AG04449 (cell line): ENCODE measurements at places on chromosomes 5 and 9.

- DNase-seq: no peak
Observed at GRCh38 chr9:120688758-120689157, 25.5 kb downstream of the MEGF9 start.

DNA sequence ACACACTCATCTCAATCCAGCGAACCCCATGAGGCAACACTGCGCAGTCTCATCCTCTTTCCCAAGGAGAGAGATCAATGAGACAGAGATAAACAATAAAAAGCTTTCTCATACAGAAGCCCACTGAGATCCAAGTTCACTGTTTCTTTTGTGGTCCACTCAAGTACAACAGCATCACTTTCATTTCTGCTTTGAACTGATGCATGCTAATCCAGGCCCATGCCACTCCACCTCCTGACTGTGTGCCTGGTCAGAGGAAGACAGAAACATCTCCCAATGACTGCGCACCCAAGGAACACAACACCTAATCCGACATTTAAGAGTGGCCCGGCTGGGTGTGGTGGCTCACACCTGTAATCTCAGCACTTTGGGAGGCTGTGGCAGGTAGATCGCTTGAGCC is 104.0 kb downstream of the SERINC5 start:
- no peak for DNase-seq

DNA sequence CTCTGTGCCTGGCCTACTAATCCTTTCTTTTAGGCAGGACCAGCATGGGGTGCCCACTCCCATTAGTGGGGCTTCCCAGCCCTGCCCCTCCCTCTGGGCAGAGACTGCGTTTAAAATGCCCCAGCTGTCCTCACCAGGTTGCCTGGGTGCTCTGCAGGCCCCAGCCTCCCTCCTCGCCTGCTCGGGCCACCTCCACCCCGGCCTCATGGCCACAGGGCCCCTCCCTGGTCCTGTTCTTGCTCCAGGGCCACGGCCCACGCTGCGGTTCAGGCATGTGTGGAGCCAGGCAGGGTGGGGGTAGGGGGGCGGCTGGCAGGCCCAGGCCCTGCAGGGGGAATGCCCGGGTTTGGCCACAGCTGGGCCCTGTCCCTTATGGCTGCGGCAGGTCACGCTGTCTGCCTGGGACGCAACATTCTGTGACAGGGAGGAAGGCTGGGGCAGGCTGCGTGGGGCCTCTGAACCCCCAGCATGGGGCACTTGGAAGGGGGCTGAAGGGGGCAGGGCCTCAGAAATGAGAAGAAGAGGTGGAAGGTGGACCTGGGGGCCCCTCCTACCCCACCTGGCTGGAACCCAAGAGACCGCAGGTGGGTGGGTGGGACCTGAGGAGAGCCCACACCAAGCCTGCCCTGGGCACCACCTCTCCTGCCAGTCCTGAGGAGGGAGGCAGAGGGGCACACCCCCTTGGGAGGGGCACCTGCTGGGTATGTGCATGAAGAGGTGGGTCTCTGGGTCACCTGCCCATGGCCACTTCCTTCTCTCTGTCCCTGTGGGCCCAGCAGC is at the start of gene LCN12:
TSS of gene LCN12 (plus strand) at position 733 of the 780 bp plus-strand sequence. CDS start 55 bp downstream, outside the sequence.
- no peak for DNase-seq

- no peak for DNase-seq
Observed at GRCh38 chr9:86960938-86961337, 13.6 kb upstream of the GAS1 start.

GRCh38 chr5:81533629-81534405 is 139.9 kb upstream of the ACOT12 start:
- no peak for DNase-seq

DNA sequence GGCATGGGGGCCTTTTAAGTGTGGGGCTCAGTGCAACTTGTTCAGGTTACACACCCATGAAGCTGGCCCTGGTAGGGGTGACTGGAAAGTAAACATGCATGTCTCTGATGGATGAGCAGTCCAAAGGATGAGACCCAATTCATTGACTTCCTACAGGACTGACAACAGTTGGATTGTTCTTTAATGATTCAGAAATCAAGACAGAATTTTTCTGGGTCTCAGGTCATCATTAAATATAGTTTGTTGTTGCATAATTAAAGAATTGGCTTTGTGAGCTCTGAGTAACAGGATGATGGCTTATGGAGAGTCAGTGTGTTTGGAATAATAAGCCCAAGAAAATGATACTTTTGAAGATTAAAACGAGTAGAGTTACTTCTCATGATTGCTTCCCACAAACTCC is 604.2 kb upstream of the CLINT1 start:
- DNase-seq: no peak

DNA sequence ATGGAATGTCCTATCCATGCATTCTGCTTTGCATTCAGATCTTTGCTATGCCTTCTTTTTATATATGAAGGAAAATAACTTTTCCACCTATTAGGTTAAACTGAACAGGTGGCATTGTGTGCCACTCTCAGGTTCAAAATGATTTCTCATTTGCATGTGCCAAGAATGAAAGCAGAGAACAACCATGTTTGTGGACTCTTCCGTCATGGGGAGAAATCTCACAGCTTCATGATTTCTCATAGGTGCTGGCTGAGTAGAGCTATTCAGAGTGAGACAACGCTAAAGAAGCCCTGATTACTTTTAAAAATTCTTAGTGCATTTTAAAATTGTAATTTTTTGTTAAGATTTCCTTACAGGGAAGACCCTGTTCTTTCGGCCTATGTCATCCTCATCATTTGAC is 472.1 kb downstream of the RASEF start:
- DNase-seq: no peak

DNA sequence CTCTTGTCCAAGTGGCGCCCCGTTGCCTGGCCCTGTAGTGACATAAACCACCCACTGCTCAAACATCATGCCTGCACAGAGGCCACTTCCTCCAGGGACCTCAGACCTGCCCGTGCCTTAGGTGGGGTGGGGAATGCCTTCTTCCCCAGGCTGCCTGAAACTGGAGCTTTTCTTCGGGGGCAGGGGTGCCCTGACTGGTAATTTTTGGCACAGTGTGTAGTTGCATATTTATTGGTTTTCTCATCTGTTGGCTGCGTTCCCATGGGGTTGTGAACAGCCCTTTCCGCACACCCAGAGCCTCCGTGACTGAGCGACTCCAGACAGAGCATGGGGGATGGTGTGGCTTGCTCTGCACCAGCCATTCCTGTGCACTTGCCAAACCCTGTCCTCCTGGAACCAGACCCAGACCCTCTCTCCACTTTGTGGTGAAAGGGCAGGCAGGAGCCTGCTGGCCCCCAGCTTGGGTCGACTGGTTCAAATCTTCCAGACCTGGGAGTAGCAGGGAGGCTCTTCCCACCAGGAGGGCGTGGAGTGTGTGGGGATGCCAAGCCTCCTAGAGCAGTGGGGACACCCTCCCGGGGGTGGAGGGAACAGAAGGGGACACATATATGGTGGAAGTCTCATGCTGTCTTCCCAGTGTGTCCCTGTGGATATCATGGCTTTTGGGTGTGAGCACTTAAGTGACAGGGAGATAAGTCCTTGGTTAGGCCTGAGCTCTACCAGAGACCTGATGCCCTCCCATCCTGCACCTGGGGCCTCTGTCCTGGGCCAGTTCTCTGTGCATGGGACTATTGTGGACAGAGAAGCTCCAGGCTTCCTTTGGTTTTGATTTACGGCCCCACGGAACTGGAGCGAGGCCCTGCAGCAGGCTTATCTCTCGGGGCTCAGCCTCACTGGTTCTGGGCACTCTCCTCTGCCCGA is 39.6 kb downstream of the WNK2 start:
- peak; percentile 23 for DNase-seq

GRCh38 chr9:88750832-88751360 is 215.9 kb downstream of the NXNL2 start:
- DNase-seq: no peak

- no peak for DNase-seq
Observed at GRCh38 chr9:127776195-127776923, 2.1 kb downstream of the SH2D3C start.

DNA sequence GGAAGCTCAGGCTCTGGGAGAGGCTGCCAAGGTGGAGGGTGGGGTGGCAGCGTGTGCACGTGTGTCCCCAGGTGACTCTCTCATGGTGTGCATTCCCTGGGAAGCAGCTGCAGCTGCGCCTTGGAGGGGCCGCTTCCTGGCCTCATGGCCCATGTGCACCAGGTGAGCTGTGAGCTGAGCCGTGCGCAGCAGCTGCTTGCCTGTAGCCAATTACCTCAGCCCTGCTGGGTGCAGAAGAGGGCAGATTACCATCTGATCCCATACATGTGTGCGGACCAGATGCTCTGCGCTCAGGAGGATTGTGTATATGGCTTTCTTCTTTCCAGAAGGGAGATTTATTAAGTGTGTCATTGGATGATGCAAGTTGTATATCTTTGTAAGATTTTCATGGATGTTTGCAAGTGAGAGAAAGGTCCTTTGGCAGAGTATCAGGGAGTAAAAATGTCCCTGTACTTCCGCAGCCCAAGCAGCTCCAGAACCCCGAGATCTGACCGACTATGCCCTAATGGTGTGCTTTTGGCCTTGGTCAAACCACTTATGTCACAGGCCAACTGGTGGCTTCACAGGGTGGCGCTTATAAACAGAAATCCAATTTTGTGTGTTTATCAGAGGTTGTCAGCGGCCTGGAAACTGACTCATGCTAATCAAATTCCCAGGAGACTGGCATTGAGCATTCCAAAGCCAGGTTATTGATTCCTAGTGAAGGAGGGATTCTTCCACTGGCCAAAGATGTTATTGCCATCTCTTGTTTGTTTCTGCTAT is 229.3 kb downstream of the GOLPH3 start:
- DNase-seq: no peak

DNA sequence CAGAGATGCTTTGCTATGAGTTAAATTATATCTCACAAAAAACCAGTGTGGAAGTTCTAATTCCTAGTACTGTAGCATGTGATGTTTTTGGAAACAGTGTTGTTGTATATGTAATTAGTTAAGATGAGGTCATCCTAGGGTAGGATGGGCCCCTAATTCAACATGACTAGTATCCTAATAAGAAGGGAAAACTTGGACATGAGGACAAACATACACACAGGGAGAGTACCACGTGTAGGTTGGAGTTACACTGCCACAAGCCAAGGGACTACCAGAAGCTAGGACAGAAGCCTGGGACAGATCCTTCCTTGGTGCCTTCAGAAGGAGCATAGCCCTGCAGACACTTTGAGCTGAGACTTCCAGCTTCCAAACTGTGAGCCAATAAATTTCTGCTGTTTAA is 234.2 kb downstream of the MCTP1 start:
- DNase-seq: no peak

DNA sequence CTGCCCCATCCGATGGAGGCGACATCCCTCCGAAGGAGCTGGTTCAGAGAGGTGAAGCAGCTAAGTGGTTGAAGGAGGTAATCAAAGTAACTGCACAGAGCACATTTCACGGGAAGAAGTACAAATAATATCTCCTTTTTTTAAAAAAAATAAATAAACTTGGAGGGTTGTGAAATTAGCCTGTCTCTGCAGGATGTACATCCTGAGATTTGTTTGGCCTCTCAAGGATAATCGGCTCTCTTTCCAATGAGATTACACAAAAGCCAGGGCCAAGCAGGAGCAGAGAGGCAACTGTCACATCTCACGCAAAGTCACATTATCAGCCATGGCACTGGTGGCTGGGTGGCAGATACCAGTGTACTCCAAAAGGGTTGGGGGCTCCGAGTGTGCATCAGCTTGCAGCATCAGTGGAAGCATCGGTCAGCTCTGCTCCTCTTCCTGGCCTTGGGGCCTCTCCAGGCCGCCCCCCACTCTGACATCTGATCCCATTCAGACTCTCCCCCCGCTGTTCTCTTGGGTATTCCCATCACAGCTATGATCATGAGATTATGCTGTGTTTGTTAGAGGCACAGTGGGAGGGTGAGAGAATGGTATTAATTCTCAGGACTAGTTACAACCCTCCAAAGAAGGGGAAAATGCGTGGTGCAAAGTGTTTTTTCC is 109.9 kb downstream of the UGCG start:
- no peak for DNase-seq

GRCh38 chr9:81819859-81820546 is 108.2 kb upstream of the SPATA31D4 start:
- no peak for DNase-seq

- no peak for DNase-seq
Observed at GRCh38 chr5:143968071-143968878, 156.3 kb downstream of the HMHB1 start.

- no peak for DNase-seq
Observed at GRCh38 chr5:34609951-34610441, 46.1 kb upstream of the RAI14 start.

GRCh38 chr5:158951436-158952247 is 148.1 kb downstream of the EBF1 start:
- no peak for DNase-seq

DNA sequence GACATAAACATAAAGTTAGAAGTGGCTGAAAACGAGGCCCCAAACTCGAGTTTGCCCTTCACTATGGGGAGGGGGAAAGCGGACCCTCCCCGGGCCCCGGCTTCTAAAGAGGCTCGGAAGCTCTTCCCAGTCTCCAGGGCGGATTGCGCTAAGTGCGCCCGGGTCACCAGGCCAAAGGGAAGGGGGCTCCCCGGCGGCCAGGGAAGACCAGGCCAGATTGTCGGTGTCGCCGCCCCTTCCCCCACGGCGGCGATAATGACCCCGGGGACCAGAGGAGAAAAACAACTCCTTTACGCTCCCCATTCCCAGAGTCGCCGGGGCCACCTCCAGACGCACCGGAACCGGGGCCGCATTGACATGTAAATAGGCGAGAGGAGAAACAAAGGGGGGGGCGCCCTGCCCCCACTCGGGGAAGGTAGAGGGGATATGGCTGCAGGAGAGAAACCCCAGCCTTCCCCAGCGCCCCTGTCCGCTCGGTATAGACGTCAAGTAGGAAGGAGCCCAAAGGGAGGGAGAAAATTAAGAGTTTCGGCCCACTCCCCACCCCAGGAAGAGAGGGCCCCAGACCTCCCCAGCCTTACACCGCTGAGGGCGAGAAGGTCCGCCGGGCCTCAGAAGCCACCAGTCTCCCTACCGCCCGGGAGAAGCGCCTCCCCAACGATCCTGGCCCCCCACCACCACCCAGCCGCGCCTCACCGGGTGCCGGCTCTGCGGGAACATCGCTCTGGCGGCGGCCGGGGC is 1.7 kb downstream of the TLE1 start:
- DNase-seq: no peak

DNA sequence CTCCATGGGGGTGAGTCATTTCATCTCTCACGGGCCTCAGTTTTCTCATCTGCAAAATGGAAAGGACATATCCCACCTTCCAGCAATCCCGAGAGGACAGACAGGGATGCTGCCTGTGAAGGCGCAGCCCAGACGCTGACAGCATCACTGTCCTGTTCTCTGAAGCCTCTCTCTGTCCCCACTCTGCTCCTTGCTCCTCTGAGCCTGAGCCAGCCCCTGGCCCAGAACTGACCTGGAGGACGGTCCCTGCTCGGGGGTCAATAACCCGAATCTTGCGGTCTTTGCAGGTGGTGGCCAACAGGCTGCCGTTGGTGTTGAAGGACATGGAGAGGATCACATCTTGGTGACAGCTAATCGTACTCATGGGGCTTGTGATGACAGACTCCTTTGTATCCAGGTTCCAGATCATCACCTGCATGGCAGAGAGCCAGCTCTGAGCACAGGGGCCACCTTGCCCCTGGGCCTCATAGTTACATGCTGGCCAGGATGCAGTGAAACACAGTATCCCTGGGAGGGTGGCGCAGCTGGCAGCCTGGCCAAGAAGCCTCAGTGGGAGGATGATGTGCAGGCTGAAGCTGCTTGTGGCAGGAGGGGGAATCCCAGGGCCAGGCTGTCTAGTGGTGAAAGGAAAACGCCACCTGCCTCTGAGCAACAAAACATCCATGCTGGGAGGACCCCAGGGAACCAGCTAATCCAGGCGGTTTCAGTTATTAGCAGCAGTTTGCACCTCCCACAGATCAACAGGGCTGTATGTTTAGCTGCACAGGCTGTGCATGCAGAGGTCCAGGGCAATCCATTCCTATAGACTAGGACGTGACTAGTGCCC is 14.0 kb upstream of the TRIM14 start:
- DNase-seq: no peak
